Kidney (tissue), 22 donors: ENCODE measurements at places on chromosomes 11 and 22. TPM values are rescaled to one million over a fixed set of nuclear protein-coding genes. Genes with fewer than 3 reads are reported as not detected.

- H3K27ac ChIP-seq, result no peak overlapping the region
- peaks cover 17% of the 10 kb centered on the region for H3K36me3 ChIP-seq
- DNase-seq, result no peak
- no peaks in the 10 kb centered on the region for H3K27me3 ChIP-seq
- H3K4me1 ChIP-seq, result peaks cover 19% of the 10 kb centered on the region
These were observed 37.8 kb downstream of the TBC1D22A start for GRCh38 chr22:46800102-46800857.

GRCh38 chr11:121023848-121024751 is at the start of gene TBCEL:
TSS of gene TBCEL (plus strand) at chr11:121024102. CDS start at chr11:121045691, 21,589 bp downstream.
- peak; percentile 94 for DNase-seq
- H3K36me3 ChIP-seq, result no peaks in the 10 kb centered on the region
- no peaks in the 10 kb centered on the region for H3K27me3 ChIP-seq

DNA sequence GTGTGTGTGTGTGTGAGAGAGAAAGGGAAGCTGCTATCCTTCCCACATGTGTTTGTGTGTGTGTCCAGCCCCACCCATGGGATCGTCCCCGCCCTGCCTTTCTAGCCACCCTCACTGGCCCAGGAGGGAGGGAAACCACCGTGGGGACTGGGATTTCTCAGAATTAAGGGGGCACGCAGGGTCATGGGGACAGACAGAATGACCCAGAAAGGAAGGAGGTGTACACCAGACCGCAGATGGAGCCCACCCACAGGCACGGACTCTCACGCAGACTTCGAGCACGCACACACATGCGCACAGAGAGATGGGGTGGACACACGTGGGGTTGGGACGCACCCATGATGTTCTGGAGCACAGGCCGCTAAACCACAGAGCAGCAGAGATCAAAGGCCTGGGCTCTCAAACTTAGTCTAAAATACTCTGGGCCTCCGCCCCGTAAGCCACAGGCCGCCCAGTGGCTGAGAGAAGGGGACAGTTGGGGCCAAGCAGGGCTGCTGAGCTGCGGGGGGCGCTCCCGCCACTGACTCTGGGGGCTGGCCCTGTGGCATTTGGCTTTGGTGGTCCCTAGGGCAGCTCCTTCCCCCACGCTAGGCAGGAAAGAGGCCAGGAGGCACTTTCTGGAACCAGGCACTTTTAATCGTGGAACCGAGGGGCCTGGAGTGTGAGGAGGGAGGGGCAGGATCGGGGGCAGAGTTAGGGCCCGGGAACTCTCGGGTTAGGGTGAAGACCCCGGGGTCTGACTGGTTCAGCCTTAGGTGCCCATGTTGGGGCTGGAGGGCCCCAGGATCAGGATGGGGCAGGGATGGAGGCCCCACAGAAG is 1.5 kb downstream of the IFITM5 start:
- no peaks in the 10 kb centered on the region for H3K4me1 ChIP-seq
- H3K27ac ChIP-seq, result no peak overlapping the region
- no peak for DNase-seq
- H3K27me3 ChIP-seq, result no peaks in the 10 kb centered on the region
- H3K4me3 ChIP-seq, result no peak overlapping the region

DNA sequence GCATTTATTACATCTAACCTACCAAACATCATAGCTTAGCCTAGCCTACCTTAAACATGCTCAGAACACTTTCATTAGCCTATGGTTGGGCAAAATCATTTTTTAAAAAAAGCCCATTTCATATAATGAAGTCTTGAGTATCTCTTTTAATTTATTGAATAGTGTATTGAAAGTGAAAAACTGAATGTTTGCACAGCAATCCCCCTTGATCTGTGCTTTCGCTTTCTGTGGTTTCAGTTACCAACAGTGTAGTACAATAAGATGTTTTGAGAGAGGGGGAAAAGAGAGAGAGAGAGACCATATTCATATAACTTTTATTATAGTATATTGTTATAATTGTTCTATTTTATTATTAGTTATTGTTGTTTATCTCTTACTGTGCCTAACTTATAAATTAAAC is 8.4 kb upstream of the MAP6 start:
- no peak overlapping the region for H3K4me3 ChIP-seq
- no peaks in the 10 kb centered on the region for H3K27me3 ChIP-seq
- H3K27ac ChIP-seq, result no peak overlapping the region
- DNase-seq, result no peak
- H3K4me1 ChIP-seq, result no peaks in the 10 kb centered on the region
- H3K36me3 ChIP-seq, result no peaks in the 10 kb centered on the region

GRCh38 chr11:11416502-11416901 is 63.5 kb upstream of the CSNK2A3 start:
- DNase-seq, result no peak
- no peaks in the 10 kb centered on the region for H3K4me1 ChIP-seq
- peak overlapping the region; percentile 11 for H3K27ac ChIP-seq
- no peaks in the 10 kb centered on the region for H3K27me3 ChIP-seq
- no peak overlapping the region for H3K4me3 ChIP-seq

DNA sequence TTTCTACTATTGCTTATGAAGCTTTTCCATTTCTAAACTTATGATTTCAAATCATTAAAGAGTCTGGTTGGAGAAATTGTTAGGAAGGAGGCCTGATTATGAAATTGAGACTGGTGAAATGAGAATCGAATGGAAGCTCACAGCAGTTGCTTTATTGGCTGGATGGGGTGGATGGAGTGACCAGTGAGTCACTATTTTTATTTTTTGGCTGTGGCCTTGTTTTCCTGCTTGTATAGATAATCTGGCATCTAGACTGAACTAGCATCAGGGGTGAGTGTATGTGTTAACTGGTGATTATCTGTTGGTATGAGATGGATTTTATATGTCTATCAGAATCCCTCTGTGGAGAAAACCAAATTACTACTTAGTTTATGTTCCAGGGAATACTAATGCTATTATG is 36.2 kb downstream of the UVRAG start:
- DNase-seq, result no peak
- no peak overlapping the region for H3K4me3 ChIP-seq
- peaks cover 4% of the 10 kb centered on the region for H3K4me1 ChIP-seq

- H3K4me3 ChIP-seq, result peak overlapping the region; percentile 5
- peaks cover 88% of the 10 kb centered on the region for H3K4me1 ChIP-seq
- peak overlapping the region; percentile 89 for H3K27ac ChIP-seq
- no peaks in the 10 kb centered on the region for H3K27me3 ChIP-seq
- peak; percentile 74 for DNase-seq
These were observed 21.5 kb downstream of the MYH9 start for GRCh38 chr22:36366291-36366708.

DNA sequence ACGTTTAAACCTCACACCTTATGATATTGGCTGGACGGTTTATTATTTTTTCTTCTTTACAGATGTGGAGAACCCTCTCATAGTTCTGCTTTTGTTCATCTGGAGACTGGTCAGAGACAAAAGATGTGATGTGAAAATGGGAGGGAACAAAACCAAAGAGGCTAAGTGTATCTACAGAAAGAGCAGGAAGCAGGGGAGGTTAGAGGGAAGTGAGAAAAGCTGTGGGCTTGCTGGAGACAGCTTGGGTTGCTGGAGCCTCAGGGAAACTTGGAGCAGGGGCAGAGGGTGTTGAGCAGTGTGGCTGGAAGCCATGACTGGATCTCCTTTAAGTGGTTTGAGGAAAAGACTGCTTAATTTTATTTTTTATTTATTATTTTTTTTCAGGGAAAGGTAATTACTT is 79.0 kb upstream of the SNX19 start:
- H3K27ac ChIP-seq, result no peak overlapping the region
- no peak for DNase-seq
- no peaks in the 10 kb centered on the region for H3K4me1 ChIP-seq
- H3K27me3 ChIP-seq, result no peaks in the 10 kb centered on the region

DNA sequence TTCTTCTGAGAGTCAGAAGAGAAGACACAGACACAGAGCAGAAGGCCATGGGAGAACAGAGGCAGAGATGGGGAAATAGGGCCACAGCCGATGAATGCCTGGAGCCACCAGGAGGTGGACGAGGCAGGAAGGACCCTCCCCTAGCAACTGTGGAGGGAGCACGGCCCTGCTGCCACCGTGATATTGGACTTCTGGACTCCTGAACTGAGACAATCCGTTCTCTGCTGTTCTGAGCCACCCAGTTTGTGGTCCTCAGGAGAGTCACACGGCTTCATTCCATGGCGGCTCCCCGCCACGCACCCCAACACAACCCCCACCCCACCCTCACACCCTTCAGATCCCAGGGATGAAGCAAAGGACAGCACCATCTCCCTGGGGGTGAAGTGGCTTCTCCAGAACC is 338.1 kb downstream of the CTTN start:
- no peak for DNase-seq
- no peak overlapping the region for H3K4me3 ChIP-seq
- H3K27ac ChIP-seq, result no peak overlapping the region
- no peaks in the 10 kb centered on the region for H3K36me3 ChIP-seq
- no peaks in the 10 kb centered on the region for H3K4me1 ChIP-seq

DNA sequence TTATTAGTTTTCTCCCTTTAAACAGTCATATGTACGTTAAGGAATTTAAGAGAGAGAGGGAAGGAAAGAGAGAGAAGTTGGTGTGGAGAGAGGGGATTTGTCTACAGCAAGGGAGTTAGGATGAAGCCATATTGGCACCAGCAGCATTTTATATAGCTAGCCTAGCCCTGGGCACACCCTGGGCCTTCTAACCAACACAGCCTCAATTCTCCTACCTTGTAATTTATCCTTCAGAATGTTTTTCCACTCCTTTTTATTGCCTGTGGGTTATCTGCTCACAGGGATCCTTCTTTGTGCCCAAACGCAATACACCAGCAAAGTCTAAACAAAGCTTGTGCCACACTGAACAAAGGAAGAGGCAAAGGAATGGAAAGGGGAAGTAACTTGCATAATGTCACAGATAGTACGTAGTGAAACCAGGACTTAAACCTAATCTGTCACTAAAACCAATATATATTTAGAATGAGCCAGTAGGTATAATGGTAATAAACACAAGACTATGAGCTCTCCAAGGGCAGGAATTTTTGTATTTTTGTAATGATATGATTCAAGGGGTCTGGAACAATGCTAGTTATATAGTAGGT is 613.8 kb upstream of the TENM4 start:
- H3K27me3 ChIP-seq, result no peaks in the 10 kb centered on the region
- no peak overlapping the region for H3K27ac ChIP-seq
- no peaks in the 10 kb centered on the region for H3K4me1 ChIP-seq
- no peak overlapping the region for H3K4me3 ChIP-seq
- no peaks in the 10 kb centered on the region for H3K36me3 ChIP-seq

DNA sequence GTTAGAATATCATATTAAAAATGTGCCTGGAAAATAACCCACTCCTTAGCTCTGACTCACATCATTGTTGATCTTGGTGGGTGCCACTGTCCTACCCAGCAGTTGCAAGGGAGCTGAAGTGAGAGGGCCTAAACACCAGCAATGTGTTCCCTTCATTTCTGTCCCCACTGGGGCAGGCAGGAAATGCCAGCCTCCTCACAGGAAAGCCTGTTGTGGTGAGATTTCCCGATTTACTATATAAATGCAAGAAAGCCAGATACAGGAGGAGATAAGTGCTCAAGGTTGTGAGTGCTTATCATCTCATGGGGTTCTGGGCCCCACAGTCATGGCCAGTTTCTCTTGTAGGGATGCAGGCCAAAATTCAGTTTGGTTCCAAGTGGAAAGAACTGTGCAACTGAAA is 15.8 kb upstream of the FLI1 start:
- no peak overlapping the region for H3K4me3 ChIP-seq
- H3K27me3 ChIP-seq, result no peaks in the 10 kb centered on the region
- no peak overlapping the region for H3K27ac ChIP-seq
- peaks cover 3% of the 10 kb centered on the region for H3K4me1 ChIP-seq

GRCh38 chr11:64124147-64124546 is 41.8 kb downstream of the MACROD1 start:
- H3K36me3 ChIP-seq, result no peaks in the 10 kb centered on the region
- no peaks in the 10 kb centered on the region for H3K27me3 ChIP-seq

GRCh38 chr22:17974087-17974486 is 50.3 kb downstream of the MICAL3 start:
- peaks cover 31% of the 10 kb centered on the region for H3K4me1 ChIP-seq
- H3K4me3 ChIP-seq, result no peak overlapping the region
- H3K27ac ChIP-seq, result no peak overlapping the region
- H3K36me3 ChIP-seq, result no peaks in the 10 kb centered on the region
- no peak for DNase-seq

DNA sequence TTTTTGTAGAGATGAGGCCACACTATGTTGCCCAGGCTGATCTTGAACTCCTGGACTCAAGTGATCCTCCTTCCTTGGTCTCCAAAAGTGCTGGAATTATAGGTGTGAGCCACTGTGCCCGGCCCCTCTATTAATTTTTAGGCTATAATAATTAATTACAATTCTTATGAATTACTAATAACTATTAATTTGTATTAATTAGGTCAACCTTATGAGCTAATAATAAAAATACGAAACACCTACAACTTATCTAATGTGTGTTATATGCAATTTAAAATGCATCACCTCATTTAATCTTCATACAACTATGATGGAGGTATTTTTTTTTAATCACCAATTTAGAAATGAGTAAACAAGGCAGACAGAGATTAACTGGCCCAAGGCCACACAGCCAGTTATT is 26.2 kb downstream of the LRP4 start:
- no peaks in the 10 kb centered on the region for H3K36me3 ChIP-seq
- H3K27me3 ChIP-seq, result no peaks in the 10 kb centered on the region

GRCh38 chr11:115244758-115245157 is 259.5 kb downstream of the CADM1 start:
- no peaks in the 10 kb centered on the region for H3K36me3 ChIP-seq
- H3K4me1 ChIP-seq, result peaks cover 5% of the 10 kb centered on the region
- H3K4me3 ChIP-seq, result no peak overlapping the region
- H3K27me3 ChIP-seq, result no peaks in the 10 kb centered on the region

DNA sequence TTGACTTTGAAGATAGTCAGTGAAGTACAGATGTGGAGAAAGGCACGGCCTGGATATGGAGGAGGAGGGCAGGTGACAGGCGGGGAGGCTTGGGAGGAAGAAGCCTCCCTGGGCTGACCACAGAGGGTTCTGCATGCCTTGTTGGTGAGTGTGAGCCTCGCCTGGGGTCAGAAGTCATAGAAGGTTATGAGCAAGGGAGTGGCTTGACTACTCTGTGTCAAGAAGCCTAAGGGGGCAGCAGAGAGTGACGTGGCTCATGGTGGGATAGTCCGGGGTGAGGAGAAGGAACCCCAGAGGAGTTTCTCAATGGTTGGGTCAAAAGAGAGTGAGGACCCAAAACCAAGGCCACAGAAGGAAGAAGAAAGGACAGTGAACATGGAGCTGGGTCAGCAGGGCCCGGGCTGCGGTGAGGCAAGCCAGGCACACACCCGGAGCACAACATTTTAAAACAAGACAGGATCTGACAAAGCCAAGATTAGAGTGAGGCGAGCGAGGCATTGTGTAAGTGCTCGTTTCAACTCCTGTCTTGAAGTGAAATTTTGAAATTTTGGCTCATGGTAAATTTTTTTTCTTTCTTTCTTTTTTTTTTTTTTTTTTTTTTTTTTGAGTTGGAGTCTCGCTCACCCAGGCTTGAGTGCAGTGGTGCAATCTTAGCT is 31.9 kb downstream of the PDGFB start:
- no peak overlapping the region for H3K4me3 ChIP-seq
- no peaks in the 10 kb centered on the region for H3K4me1 ChIP-seq
- DNase-seq, result peak; percentile 45
- H3K27ac ChIP-seq, result no peak overlapping the region

GRCh38 chr11:19843079-19843478 is 130.4 kb downstream of the NAV2 start:
- no peaks in the 10 kb centered on the region for H3K36me3 ChIP-seq
- DNase-seq, result no peak
- no peaks in the 10 kb centered on the region for H3K27me3 ChIP-seq
- no peak overlapping the region for H3K4me3 ChIP-seq

The TUBA8 gene
- total RNA-seq, result 1.1 TPM

The OR51B2 gene
- not detected for total RNA-seq

The ANKK1 gene
- 0.60 TPM for total RNA-seq

The GLYAT gene
- total RNA-seq, result 57.8 TPM

The DDIAS gene
- total RNA-seq, result 1.4 TPM

The TTC36 gene
- total RNA-seq, result 1.1 TPM

The TENM4 gene
- total RNA-seq, result 31.0 TPM

The GALNT18 gene
- total RNA-seq, result 42.1 TPM

The OR4P4 gene
- total RNA-seq, result not detected
